ENCODE measurements at places on chromosomes 7 and 10. TPM values are rescaled to one million over a fixed set of nuclear protein-coding genes. Genes with fewer than 3 reads are reported as not detected.

Gene ADCY1
- 0.19 TPM for total RNA-seq

Gene KLF14
- not detected for total RNA-seq

Gene ANKRD7
- total RNA-seq = not detected

Gene GALNT17
- total RNA-seq = 0.88 TPM

Gene CPXM2
- 8.2 TPM for total RNA-seq

Gene PTPN20
- not detected for total RNA-seq

Gene STEAP1
- 2.9 TPM for total RNA-seq

Gene CYTH3
- total RNA-seq = 19.0 TPM

Gene ASZ1
- not detected for total RNA-seq

Gene ITPRID1
- 4.0 TPM for total RNA-seq

Gene SUV39H2
- total RNA-seq = 22.3 TPM

Gene MAGI2
- 1.6 TPM for total RNA-seq

Gene GBX1
- not detected for total RNA-seq

Gene LIPJ
- total RNA-seq = not detected
